ENCODE measurements at places on chromosomes 5 and 9.
A peak's percentile ranks its signal among the peaks of the same experiment; 100 is the strongest.

DNA sequence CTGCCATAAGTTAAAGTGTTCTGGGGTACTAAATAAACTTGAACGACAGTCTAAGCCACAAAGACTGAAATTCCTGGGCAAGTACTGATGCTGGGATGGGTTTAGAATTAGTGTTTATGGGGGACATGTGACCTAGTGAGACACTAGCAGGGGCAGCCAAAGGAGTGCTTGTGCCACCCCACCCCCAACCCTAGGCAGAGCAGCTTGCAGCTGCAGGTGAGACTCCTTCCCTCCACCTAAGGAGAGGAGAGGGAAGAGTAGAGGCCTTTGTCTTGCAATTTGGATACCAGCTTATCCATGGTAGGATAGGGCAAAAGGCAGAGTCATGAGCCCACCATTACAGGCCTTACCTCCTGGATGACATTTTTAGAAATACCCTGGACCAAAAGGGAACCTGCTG, 28.7 kb upstream of the PDE4D start:
- DNase-seq = no peak

GRCh38 chr9:36877239-36877638, 156.8 kb downstream of the PAX5 start:
- no peak for DNase-seq

DNA sequence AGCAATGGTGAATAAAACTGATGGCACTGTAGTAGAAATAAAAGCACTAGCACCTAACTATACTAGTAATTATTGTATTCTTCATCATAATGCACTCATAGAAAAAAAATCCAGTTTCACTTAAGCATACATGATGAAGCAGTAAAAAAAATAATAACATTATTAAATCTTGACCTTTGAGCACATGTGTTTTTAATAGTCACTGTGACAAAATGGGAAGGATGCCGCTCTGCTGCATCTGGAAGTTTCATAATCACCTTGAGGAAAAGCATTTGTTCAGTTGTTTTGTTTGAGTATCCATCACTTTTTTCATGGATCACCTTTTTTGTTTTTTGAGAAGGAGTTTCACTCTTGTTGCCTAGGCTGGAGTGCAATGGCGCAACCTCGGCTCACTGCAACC, 13.2 kb downstream of the OR2K2 start:
- peak; percentile 15 for DNase-seq

- DNase-seq = no peak
Observed at GRCh38 chr5:76451031-76451701, 48.1 kb downstream of the IQGAP2 start.

- DNase-seq = no peak
Observed at GRCh38 chr5:154393850-154394249, 51.9 kb upstream of the SAP30L start.

Measured in fibroblast of skin of right biceps (primary cell).